ENCODE measurements at places on chromosomes 4 and X.
A peak's percentile ranks its signal among the peaks of the same experiment; 100 is the strongest.

- DNase-seq = no peak
Observed at GRCh38 chr4:40180356-40180755, 16.5 kb upstream of the RHOH start.

DNA sequence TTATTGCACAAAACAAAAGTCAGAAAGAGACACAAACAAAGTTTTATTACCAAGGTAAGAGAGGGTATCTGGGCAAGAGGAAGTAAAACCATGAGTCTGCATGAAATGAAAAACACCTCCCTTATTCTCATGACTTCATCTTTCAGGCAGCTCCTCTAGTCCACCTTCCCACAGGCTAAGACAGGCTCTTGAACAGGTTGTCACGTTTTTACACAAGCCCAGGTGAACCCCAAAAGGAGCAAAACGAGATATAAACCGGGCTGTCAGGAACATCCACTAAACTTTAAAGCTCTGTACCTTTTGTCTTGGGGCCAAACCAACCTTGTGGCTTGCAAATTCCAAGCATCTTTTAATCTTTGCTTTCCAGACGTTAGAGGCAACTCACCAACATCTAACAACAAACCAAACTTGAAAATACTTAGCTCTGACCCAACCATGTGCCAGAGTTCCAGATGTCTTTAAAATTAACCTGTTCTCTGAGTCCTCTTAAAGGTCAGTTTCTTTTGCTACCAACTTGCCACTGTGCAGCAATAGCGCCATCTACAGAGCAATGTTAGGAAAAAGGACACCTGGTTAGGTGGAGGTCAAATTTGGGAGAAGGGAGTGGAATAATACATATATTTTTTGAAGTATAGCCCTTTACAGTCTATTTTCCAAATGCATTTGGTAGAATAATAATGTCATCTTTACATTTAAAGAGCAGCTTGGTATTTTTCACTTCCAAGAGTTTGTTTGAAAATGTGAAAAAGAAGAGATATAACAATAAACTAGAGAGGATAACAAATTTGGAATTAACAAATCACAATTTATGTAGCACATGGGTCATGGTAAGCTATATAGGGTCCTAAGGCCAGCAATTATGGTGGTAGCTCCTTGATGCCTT lies 73.1 kb downstream of the QRFPR start:
- DNase-seq = no peak

DNA sequence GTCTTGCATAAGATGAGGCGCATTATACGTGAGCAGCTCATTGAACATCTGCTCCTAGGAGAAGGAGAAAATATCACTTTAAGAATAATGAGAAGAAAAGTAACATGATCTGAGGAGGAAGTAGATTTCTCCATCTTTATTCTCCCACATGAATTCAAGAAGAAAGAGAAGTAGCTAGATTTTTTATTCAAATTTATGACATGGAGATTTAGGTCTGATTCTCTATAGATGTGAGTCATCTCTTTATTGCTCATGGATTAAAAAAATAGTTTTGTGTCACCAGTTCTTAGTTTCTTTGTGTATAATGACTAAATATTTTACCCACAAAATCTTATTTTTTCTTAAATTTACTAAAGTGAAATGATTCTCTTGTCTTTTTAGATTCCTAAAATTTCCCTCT lies 40.4 kb downstream of the HPGDS start:
- DNase-seq = no peak

DNA sequence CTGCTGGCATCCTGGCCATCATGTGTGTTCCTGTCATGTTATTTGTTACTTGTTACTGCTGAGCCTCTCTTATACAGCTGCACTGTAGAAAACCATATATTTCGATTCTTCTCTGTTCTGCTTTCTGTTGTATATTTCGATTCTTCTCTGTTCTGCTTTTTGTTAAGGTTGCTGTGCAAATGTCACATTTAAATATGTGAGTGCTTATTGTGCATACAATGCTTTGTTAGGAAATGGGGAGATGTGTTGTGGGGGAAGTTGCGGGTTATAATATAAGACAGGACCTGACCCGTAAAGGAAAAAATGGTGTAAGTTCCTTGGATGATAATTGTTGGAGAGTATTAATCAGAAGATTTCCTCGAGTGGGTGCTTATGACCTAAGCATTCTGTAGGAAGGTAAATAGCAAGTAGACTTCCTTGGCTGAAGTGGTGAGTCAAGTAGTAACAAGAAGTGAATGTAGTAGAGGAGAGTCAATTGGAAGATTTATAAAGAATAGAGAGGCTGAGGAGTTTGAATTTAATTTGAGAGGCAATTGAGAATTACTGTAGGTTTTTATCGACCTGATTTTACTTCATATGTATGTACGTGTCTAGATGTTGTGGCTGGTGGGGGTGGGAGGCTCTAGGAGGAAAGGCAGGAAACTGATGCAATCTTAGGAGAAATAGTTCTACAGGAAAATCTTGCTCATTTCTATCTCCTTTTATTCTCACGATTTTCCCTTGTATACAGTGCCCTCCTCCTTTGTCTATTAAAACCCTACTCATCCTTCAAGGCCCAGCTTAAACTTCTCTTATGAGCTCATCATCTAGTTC lies 8.5 kb downstream of the OGT start:
- DNase-seq = no peak

- DNase-seq = no peak
Observed at GRCh38 chr4:142318280-142318679, 527.8 kb downstream of the INPP4B start.

GRCh38 chrX:132748909-132749308 lies 209.5 kb downstream of the HS6ST2 start:
- DNase-seq = no peak

GRCh38 chrX:104922206-104922621 lies 298.3 kb downstream of the TEX13A start:
- peak; percentile 31 for DNase-seq

- DNase-seq = no peak
Observed at GRCh38 chr4:121370729-121371325, 10.0 kb downstream of the QRFPR start.

- DNase-seq = no peak
Observed at GRCh38 chr4:94015956-94016355, 187.4 kb downstream of the ATOH1 start.

GRCh38 chr4:52377563-52377962 lies 281.5 kb downstream of the USP46 start:
- no peak for DNase-seq

- no peak for DNase-seq
Observed at GRCh38 chr4:134160211-134160610, 41.4 kb downstream of the PABPC4L start.

DNA sequence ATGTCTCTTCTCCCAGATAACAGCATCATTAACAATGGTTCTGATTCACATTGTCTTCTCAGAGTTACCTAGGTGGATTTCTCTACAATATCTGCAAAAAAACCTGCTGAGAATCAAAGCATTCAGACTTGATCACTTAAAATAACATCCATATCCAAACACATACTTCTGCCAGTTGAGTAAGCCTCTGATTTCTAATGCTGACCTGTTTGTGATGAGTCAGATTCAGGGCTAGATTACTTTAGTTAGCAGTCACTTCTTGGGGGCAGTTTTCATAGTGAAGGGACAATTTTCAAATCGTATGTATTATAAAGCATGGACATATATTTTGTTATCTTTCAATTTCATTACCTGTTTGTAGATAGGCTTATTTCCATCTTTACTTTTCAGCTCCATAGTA lies 35.5 kb downstream of the CCNI start:
- DNase-seq = no peak

DNA sequence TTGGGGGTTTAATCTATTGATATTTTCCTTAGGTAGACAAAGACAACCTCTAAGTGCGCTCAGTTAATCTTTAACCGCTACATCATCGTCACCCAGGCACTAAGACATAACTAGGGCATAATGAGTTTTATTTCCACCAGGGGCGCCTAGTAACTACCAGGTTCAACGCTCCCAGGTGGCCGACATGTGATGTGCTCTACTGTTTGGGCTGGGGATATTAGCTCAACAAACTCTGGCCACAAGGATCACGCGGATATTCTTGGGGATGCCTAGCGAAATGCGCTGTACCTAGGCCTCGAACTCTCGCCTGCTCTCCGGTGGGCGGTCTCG lies 915 bp upstream of the RAB33B start:
- DNase-seq = no peak

- DNase-seq = no peak
Observed at GRCh38 chr4:109041463-109042360, 260.7 kb downstream of the COL25A1 start.

DNA sequence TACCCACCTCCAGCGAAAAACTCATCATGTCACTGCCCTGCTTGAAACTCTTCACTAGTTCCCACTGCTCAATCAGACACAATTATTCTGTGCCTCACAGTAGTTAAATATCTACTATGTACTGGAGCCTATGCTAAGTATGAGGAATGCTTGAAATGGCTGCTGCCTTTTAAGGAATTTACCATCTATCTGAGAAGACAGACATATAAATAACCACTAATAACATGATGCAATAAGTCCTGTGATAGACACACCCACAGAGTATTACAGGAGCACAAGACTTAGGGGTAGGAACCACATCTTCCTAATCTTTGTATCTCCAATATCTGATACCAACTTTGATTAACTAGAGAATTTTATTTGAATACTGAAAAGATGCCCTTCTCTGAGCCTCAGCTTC lies 21.1 kb downstream of the SLC25A53 start:
- no peak for DNase-seq

DNA sequence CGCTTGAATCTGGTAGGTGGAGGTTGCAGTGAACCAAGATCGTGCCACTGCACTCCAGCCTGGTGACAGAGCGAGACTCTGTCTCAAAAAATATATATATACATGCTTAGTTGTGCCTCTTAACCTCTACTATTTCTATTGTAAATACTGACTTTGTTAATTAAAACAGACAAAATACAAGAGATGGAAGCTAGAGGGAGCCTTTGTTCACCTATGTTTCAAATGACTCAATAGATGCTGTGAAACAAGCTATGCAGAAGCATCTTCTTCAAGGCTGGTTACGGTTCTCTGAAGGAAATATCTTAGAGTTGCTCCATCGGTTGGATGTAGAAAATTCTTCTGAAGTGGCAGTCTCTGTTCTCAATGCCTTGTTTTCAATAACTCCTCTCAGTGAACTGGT lies 6.2 kb downstream of the NCAPG start:
- DNase-seq = no peak

DNA sequence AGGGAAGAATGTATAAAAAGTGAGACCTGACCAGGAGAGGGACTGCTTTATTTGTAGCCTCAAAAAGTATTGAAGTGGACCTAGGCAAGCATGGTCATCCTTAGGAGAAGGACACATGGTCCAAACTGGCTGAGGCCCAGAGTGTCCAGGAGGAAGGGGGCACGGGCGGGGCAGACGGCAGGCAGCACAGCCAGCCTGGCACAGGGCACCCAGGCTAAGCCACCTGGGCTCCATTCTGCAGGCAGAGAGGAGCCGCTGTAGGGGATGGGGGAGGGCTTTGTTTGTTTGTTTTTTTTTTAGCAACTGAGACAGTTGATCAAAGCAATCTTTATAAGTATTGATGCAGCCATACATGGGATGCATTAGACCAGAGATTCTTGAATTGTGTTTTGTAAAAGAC lies 188.6 kb downstream of the PRDM5 start:
- no peak for DNase-seq

GRCh38 chrX:35787867-35788266 lies 10.3 kb upstream of the MAGEB16 start:
- DNase-seq = no peak

GRCh38 chr4:113952452-113953029 lies 26.9 kb downstream of the ARSJ start:
- DNase-seq = peak; percentile 32

DNA sequence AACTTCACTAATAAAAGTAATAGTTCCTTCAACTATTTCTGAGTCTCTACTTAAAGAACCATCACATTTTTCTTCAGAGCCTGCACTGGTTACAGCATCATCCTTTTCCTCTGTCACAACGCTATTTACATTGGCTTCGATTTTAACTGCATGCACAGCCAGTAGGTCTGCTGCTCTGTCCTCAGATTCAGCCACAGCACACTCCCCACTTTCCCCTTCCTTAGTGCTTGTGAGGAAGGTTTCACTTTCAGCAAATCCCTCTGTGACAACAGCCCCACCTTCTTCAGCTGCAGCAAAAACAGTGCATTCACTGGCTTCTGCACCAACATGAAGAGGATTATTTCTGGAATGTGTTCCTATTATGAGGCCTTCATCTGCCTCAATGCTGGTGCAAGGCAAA lies 25.7 kb downstream of the BOD1L1 start:
- no peak for DNase-seq

- DNase-seq = no peak
Observed at GRCh38 chrX:79466636-79467035, 99.5 kb upstream of the ITM2A start.

GRCh38 chr4:100989401-100989800 lies 357.9 kb downstream of the PPP3CA start:
- DNase-seq = no peak

GRCh38 chrX:100328351-100328750 lies 81.7 kb downstream of the PCDH19 start:
- DNase-seq = no peak

DNA sequence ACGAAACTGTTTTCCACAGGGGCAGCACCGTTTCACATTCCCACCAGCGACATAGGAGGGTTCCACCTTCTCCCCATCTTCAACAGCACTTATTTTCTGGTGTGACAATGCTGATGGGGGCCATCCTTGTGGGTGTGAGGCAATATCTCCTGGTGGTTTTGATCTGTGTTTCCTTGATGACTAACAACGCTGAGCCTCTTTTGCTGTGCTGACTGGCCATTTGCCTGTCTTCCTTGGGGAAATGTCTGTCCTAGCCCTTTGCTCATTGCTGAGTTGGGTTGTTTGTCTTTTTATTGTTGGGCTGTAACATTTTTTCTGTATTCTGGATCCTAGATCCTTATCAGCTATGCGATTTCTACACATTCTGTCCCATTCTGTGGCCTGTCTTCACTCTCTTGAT lies 33.7 kb downstream of the ATP2B3 start:
- no peak for DNase-seq

DNA sequence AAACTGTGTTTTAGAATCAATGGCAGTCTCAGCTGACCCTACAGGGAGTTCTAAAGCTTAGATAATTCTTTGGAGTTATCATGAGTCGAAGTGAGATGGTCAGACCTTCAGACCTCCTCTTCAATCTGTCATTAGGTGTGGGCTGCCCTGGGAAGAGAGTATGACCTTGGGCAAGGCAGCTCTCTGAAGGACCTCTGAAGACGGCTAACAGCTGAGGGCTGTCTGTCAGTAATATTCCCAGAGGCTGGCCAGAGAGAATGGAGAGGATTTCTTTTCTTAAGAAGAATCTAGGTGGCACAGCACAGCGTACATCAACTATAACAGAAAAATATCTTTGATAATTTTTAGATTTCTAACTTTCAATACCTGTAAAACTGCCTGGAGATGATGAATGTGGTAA lies 379.4 kb downstream of the ZNF674 start:
- DNase-seq = no peak

- DNase-seq = no peak
Observed at GRCh38 chr4:167049257-167049656, 185.0 kb downstream of the SPOCK3 start.

GRCh38 chr4:133287396-133287795 lies 138.3 kb downstream of the PCDH10 start:
- DNase-seq = no peak
